ENCODE measurements at places on chromosomes 5 and 9.

DNA sequence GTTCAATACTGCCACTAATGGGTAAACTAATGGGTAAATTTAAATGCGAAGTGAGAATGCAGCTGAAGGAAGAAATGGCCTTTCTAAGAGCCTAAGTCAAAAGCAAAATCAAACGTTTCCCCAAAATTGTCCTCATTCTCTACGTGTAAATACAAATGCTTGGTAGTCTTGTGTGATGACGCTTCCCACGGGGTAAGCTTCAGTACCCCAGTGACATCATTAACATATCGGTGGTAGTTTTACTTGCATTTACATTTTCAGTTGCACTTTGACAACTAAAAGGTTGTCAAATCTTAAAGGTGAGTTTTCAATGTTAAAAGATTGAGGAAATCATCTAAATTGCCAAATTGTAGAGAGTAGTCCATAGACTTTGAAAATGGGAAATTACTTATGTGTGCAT lies 550.7 kb upstream of the CCNG1 start:
- DNase-seq, result no peak

GRCh38 chr5:71955723-71956122 lies 151.6 kb upstream of the MAP1B start:
- no peak for DNase-seq

GRCh38 chr9:123656565-123656964 lies 273.4 kb downstream of the DENND1A start:
- DNase-seq, result no peak

DNA sequence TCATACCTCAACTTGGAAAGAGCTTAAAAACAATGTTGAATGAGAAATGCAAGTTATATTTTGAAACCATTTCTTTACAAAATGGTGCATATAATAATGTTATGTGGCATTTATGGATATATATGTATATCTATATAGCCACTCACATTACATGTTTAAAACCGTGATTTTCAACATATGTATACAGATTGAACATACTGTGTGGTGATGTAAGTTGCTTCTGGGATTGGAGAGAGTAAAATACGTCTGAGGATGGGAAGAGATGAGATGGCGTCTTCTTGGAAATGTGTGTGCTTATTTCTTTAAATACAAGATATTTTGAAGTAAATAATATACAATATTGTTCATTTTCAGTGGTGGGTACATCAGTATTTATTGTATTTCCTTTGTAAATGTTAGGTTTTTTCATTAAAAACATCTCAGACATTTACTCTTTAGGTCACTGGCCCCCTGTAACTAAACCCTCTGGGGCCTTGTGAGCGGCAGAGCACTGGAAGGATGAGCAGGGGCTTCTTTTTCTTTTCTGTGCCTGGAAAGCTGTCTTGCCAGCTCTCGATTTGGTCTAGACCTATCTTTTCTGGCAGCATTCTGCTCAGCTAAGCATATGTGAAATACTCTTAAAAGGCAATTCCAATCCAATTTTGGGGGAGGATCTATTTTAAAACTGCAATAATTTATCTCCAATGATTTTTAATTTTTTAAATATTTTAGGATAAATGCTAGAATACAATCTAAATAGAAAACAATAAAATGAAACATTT lies 42.8 kb upstream of the HMHB1 start:
- no peak for DNase-seq

GRCh38 chr5:10595672-10596309 lies 31.9 kb downstream of the ANKRD33B start:
- no peak for DNase-seq

GRCh38 chr5:73654171-73654811 lies 28.3 kb downstream of the ARHGEF28 start:
- DNase-seq, result no peak

All from GM18507 (cell line).